ENCODE measurements at places on chromosomes 7 and 10.

- peak; percentile 86 for DNase-seq
These were observed at the start of gene PPP1R3C for GRCh38 chr10:91632671-91633550. Gene PPP1R3C, minus strand, starts transcription at chr10:91633071. Its CDS starts 102 bp downstream, at chr10:91632969.

- no peak for DNase-seq
These were observed 219.5 kb upstream of the KCND2 start for GRCh38 chr7:120053390-120053961.

DNA sequence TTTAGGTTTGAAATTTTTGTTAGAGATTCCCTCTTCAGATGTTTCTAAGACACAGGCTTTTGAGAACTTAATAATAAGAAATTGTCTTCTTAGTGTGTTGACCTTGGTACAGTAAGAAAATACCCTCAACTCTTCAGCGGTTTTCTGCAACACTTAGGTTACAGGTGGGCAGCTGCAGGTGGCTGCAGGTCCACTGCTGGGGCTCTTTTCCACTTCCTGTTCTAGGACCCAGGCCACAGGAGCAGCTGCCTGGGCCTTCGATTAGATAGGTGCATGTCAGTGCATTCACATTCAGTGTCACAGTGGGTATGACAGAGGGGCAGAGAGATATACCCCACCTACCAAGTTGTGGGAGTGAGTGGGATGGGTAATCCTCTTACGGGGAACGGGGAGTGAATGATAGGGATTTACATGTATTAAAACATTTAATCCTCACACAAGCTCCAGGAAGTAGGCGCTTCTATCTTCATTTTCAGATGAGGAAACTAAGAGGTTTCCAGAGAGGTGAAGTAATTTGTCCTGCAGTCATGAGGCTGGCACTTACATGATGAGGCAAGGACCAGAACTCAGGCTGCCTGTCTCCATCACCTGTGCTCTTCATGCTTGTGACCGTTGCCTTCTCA is 20.2 kb upstream of the SUV39H2 start:
- no peak for DNase-seq

- no peak for DNase-seq
These were observed 21.5 kb downstream of the WASL start for GRCh38 chr7:123727071-123727837.

DNA sequence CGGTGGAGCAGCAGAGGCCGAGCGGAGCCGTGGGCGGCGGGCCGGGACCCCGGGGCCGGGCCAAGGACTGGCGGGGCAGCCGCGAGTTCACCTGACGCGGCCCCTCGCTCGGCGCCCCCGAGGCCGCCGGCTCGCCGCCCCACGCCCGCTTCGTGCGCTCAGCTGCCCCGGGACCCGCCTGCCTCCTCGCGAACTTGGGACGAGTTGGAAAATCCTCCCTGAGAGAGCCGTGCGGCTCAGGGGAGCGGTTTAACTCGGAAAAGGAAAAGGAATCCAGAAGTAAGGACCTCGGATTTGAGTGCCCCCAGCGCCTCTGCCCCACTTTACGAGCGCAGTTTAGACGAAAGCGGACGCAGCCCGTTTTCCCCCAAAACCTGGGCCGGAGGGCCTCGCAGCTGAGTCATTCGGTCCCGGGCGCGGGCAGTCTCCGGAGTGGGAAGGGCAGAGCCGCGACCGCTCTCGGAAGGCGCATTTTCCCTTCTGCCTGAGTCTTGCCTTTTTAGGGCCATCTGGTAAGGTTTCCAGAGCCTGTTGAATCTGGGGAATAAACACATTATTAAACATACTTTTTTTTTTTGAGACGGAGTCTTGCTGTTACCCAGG is 744 bp downstream of the CREM start:
- no peak for DNase-seq

DNA sequence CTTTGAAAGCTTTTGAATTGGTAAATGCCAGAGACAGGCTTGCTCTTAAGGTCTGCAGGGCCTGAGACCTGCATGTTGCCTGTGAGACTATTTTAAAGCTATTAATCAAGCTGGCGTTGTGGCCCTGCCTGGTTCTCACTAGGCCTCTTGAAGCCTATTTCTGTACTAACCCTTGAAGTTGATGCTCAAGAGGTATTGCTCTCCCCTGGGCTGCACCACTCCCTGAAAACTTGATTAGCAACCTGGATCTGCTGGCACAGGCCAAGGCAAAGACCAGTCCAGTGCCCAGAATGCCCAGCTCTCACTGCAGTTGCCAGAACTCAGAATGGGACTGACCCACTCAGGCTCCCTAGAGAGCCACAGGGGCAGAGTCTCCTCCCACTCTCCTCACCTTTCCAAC is 220.0 kb upstream of the MEOX2 start:
- DNase-seq, result no peak

DNA sequence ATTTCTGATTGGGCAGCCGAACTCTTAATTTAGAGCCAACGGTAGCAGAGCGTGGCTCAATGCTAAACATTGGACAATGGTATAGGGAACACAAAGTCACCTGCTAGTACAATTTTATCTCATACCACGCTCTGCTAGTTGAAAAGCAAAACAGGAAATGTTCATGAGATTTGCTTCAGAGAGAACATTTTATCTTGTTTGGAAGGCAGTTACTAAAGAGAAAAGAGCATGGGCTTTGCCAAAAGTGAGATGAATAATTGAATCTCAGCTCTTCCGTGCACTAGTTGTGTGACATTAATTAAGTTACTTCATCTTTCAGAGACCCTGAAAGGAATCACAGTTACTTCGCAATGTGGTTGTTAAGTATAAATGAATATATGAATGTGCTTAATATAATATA is 161.5 kb upstream of the FAM13C start:
- no peak for DNase-seq

GRCh38 chr10:125001313-125002046 is 59.6 kb downstream of the ZRANB1 start:
- no peak for DNase-seq

DNA sequence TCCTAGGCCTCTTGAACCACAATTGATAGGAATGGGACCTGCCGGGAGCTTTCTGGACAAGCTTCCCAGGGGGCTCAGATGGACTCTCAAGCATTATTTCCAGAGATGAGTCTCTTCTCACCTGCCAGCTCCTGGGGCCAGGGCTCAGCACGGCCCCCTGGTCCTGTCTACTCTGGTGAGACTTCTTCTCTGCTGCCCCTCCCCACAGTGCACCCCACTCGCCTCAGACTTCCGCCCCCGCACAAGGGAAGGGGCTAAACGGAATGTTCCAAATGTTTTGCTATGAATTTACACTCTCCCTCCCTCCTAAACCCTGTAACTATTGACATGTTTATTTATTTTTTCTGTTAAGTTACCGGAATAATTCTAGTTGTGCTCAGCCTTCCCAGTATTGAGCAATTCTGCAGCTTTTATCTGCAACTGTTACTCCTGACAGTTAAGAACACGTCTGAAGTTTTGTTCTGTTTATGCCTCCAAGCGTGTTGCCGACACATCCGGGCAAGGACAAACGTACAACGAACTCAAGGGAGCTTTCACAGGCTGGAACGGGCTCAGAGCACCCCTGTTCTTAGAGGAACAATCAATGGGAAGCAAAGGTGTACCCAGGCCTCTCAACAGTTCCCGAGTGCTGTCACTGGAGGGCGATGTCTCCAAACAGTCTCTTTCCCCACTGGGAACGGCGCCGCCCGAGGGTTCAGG is 55.2 kb downstream of the FHIP2A start:
- peak; percentile 83 for DNase-seq

- no peak for DNase-seq
These were observed 52.2 kb downstream of the ASB13 start for GRCh38 chr10:5614155-5614721.

- DNase-seq, result no peak
These were observed 56.7 kb upstream of the EN2 start for GRCh38 chr7:155401231-155401630.

GRCh38 chr7:1361016-1361755 is 98.1 kb downstream of the MICALL2 start:
- DNase-seq, result no peak

DNA sequence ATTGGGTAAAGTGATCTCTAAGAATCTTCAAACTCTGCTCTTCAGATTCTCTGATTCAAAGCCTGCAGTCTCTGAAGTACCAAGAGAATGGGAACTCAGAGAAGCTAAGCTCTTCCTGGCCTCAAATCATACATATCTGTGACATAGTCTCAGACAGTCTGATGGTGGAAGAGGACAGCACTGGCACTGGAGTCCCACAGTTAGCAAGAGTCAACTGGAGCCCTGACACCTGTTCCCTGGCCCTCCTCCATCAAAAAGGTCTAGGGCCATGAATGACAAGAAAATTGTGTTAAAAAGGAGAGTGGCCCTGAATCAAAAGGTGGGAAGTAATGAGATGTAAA is 37.7 kb downstream of the PRSS2 start:
- no peak for DNase-seq

DNA sequence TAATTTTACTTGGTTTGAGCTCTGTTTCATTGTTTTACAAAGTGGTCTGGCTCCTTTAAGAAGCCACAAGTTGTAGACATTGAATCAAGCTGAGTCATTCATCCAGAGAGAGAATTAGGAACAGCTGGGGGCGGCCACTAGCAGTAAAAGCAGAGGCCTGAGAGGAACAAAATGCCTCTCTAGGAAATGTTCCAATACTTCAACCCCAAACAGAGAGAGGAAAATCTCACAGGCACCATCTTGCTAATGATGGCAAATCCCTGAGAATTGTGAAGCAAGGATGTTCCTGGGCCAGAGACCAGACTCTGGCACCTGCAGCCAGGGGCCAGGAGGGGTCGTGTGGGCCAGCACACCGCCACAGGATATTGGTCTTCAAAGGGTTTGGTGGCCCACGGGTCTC is 26.5 kb upstream of the TRIL start:
- DNase-seq, result no peak

GRCh38 chr10:113132591-113133121 is 182.6 kb downstream of the TCF7L2 start:
- DNase-seq, result peak; percentile 74

DNA sequence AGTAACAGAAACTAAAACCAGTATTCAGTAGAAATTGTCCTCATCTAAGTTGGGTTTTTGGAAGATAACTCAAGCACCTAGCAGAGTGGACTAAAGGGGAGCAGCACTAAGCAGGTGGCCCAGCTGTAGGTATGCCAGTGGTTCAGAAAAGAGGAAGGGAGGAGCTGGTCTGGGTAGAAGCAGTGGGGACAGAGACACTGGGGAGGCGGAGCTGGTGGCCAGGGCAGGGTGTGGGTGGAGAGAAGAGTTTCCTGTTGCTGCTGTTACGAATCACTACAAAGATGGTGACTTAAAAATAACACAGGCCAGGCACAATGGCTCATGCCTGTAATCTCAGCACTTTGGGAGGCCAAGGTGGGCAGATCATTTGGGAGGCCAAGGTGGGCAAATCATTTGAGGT is 136.2 kb downstream of the WDR11 start:
- peak; percentile 15 for DNase-seq

- no peak for DNase-seq
These were observed 19.3 kb downstream of the SEPTIN7 start for GRCh38 chr7:35819954-35820703.

- no peak for DNase-seq
These were observed 2.0 kb downstream of the GAL3ST4 start for GRCh38 chr7:100166317-100166940.

DNA sequence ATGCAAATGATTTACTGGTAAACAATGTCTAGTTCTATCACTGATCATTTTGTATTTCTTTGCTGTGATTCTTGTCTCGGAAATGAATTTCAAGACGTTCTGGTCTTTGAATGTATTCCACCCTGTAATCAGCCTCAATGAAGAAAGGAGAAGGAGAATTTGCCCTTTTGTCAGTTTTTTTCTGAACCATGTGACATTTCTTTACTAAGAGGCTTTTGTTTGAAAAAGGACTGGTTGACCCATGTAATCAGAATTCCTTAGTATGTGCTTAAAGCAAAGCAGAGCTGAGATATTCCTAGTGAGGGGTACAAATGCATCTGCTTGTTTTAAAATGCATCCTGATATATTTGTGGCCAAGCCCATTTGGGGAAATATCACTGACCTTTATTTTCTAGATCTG is 581.6 kb downstream of the ETV1 start:
- DNase-seq, result no peak

GRCh38 chr10:99695761-99696160 is 36.2 kb downstream of the COX15 start:
- no peak for DNase-seq

DNA sequence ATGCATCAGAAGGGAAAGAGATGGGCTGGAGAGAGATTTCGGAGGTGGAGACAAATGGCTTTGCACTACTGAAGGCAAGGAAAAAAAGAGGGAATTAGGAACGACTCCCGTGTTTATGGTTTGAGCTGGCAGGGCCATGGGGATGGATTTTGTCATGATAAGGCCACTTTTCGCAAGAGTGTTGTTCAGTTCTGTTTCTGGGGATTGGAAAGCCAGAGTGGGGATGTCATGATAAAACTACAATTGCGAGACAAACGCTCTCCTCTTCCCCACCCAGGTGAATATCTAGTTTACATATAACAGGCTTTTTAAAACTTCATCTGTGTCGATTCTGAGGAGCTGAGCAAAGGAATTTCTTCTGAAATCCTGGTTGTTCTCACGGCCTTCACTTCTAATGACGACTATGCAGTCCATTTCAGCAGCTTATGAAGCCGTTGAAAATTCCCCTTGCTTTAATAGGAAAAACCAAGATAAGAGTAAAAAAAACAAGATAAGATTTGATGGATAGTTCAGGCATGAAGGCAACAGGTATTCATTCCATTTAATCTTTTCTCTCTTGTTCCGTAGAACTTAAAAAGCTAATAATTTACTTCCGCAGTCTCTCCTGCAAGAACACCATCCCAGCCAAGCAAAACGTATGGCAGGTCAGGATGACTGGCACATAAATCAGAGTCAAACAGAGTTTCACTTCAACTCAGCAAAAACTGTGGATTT is 245.6 kb upstream of the PITRM1 start:
- DNase-seq, result no peak

DNA sequence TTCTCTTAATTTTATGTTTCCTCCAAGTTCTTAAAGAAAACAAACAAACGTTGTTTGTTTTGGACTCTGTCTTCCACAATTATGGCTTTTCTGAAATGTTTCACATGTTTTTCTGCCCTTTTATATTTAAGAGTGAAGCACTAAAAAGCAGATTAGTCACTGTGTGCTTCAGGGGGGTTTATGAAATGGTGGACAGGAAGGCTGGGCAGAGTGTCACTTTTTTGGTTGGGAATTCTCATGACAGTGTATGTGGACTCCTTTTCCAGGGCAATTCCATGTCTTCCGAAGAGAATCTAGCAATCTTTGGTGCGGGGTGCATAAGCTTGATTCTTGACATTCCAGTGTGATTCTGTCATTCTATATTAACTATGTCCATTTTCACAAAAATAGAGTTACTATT is 669.4 kb downstream of the PARD3 start:
- DNase-seq, result no peak

DNA sequence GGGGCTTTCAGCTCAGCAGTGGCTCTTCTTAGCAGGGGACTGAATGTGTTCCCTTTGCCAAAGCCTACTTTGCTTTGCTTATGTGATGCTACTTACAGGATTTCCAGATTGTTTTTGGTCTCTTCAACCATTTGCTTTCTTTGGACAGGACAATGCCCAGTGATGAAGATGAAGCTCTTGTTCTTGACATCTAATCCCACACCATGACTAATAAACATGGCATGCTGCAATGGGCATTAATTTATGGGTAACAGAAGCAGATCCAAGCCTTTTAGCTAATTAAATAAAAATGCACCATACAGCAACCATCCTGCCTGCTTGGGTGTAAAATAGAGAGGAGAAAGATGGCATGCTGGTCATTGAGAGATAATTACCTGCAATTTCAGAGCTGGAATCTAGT is 175.5 kb upstream of the ITGB1 start:
- DNase-seq, result no peak

- DNase-seq, result no peak
These were observed 55.9 kb downstream of the SVOPL start for GRCh38 chr7:138645284-138645683.
